ENCODE measurements at places on chromosomes 5 and 9. TPM values are rescaled to one million over a fixed set of nuclear protein-coding genes. Genes with fewer than 3 reads are reported as not detected.
A peak's percentile ranks its signal among the peaks of the same experiment; 100 is the strongest.

The NSA2 gene
- 11.7 TPM for polyA plus RNA-seq

The STOM gene
- 275 TPM for polyA plus RNA-seq

DNA sequence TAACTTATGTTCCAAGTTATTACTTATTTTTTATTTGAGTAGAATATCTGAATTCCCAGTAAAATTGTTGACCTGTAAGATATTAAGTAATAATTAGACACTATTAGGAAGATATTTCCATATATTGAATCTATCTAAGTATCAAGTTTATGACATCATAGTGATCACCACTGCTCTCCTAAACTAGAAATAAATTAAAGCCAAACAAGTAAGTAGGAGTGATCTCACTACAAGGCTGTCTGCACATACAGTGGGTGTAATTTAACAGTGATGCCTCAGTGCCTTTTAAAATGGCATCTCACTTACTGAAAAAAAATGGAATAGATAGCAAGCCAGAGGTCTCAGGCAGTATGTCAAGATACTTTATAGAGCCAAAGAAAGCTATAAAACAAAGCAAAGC lies 789.6 kb downstream of the KCTD16 start:
- DNase-seq: no peak

- no peak for DNase-seq
These were observed 3.9 kb downstream of the EXOC3 start for GRCh38 chr5:446883-447263.

DNA sequence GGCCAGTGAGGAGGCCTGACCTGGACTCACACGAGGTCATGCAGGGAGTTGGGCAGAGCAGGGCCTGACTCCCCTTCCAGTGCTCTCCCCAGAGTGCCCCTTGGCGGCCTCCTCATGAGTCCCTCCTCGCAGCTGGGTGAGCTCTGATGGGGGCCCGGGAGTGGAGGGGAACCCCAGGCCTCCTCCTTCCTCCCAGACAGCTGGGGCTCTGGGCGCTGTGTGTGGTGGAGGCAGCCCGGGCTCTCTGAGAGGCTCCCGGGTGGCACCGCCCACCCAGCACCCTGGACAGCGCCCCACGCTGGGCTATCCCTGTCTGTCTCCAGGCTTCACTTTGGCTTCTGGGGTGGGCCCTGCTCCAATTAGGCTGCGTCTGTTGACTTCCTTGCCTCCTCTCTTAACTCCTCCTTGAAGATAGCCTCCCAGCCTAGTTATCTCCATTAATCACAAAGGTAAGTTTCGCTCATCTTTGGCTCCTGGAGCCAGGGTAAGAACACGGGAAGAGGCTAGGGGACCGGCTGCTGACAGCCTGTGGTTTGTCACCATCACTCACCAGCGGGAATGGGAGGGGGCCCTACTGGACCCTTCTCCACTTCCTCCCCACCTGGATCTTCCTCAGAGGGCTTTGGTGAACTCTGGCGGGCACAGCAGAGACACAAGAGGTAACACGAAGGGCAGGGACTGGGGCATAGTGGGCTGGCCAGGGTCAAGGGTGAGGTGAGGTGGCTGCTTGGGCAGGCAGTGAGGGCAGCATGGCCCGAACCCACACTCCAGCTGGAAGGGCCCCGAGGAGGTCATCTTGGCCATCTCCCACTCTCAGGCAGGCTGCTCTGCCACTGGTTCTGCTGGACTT lies 13.1 kb downstream of the PSD2 start:
- DNase-seq: no peak

GRCh38 chr9:126146254-126147145 lies 180.1 kb upstream of the MVB12B start:
- no peak for DNase-seq

The MCIDAS gene
- polyA plus RNA-seq: not detected

GRCh38 chr9:134330590-134330989 lies 4.3 kb downstream of the RXRA start:
- no peak for DNase-seq

The IL9 gene
- polyA plus RNA-seq: not detected

GRCh38 chr9:105148328-105149006 lies 96.0 kb upstream of the SLC44A1 start:
- no peak for DNase-seq

DNA sequence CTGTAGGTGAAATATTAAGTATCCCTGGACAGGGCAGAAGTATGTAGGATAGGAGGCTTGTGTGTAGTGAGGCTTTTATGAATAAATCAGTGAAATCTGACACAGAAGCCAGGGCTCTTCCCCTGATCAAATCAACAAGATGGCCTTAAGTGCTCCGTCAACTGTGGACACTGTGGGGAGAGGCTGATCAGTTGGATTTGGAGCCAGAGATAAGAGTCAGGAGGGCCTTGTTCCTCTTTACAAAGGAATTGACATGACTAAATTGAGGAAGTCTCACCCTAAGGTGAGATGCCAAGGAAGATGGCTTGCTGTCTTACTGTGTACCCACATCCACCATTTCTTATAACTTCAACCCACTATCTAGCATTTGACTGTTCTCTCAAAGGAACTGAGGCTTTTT lies 91.6 kb upstream of the PRRC1 start:
- DNase-seq: no peak

The SEMA4D gene
- polyA plus RNA-seq: 0.50 TPM

DNA sequence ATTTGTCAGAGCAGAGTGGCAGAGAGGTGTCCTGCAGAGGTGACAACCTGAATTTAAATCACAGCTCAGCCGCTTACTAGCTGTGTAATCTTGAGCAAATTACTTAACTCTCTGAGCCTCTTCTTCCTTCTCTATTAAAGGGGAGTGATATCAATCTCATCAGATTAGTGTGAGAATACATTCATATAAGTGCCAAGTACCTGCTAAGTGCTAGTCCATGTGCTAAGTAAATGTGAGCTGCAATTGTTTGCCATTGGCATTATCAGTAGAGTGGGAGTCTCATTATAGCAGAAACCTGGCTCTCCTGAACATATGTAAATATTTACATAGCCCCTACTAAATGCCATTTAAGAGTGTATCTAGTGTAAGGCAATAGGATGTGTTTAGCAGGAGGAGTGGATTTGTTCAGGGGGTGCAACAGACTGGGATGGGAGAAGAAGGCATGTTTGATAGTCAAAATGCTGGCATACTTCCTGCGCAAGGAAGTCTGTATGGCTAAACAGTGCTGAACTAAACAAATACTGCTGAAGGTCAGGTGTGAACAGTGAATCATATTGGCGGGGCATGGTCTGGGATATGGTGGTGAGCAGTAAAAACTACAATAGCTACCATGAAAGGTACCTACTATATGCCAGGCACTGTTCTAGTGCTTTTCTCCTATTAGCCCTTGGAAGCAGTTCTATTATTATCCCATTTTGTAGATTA lies 74.5 kb downstream of the F2RL2 start:
- DNase-seq: no peak

- no peak for DNase-seq
These were observed 81.4 kb downstream of the RASEF start for GRCh38 chr9:82981552-82981951.

DNA sequence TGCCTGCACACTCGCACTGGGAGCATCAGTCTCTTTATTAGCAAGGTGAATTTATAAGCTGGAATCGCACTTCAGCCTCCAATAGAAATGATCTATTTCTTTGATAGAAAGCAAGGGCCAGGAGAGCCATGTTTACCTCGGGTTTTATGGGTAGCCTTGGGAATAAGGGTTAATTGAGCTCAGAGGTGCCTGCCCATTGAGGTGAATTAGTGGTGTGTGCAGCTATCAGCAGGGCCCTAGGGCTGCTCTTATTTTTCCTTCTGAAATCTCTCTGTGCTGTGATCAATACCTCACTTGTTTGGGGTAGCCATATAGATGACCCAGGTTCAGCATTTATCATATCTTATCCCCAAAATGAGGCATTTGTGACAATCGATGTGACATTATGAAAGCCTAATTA lies 297.8 kb downstream of the EBF1 start:
- no peak for DNase-seq

GRCh38 chr5:96969366-96969765 lies 33.5 kb downstream of the LNPEP start:
- no peak for DNase-seq

DNA sequence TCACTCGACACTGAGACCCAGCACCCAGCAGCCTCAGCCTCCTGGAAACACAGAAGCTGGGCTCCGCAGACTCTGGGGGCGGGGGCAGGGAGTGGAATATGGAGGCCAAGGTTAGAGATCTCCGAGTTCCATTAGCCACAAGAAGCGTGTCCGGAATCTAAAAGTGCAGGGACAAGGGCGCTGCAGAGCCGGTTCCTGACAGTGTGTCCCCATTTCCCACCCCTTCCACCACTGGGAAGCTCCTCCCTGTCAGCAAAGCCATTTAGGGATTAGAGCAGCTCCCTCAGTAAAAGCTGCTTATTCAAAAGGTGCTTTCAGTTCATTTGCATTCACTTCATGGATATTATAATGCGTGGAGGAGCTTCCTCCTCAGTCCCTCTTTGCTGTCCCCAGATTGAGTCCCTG lies 74.1 kb upstream of the HSPA9 start:
- DNase-seq: no peak

- DNase-seq: peak; percentile 57
These were observed 73.4 kb downstream of the ANGPTL2 start for GRCh38 chr9:127049044-127049443.

- no peak for DNase-seq
These were observed 73.2 kb downstream of the APTX start for GRCh38 chr9:32928145-32928763.

The EGFL7 gene
- 13.8 TPM for polyA plus RNA-seq

DNA sequence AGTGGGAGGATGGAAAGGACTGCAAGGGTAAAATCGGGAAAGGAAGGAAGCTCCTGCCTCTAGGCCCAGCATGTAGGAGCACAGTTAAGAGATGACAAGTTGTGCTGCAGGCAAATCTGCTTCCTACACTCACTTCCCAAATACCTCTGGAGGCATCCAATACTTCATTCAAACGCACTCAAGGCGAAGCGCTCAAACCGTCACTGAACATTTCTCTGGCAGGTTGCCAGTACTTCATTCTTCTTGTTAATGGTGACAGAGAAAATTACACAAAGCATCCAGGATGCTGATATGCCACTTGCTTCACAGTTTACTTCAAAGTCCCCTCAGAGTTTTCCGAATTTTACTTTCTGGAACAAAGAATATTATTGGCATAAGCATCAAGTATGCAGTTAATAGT lies 59.8 kb downstream of the NREP start:
- DNase-seq: no peak

The TMEM174 gene
- polyA plus RNA-seq: not detected

The LHX6 gene
- not detected for polyA plus RNA-seq

The MINAR2 gene
- polyA plus RNA-seq: not detected

The C6 gene
- polyA plus RNA-seq: 0.05 TPM
